Daoy (cell line): ENCODE measurements at places on chromosomes 11 and 22.

DNA sequence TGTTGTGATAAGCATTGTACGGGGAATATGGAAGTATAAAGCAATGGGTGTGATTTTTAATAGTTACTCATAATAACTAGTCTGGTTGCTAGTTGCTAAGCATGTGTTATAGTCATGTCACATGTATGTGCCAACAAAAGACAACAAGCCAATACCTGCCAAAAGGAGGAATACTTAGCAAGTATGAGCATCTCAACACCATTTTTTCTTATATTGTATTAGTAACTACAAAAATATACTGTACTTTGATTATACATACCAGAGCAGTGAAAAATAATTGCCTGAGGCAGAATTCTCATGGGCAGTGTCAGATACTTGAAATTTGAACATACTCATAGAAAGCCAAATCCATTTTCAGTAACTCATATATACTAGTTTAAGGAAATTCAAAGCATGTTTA is 62.4 kb upstream of the ALKBH3 start:
- no peak for DNase-seq

DNA sequence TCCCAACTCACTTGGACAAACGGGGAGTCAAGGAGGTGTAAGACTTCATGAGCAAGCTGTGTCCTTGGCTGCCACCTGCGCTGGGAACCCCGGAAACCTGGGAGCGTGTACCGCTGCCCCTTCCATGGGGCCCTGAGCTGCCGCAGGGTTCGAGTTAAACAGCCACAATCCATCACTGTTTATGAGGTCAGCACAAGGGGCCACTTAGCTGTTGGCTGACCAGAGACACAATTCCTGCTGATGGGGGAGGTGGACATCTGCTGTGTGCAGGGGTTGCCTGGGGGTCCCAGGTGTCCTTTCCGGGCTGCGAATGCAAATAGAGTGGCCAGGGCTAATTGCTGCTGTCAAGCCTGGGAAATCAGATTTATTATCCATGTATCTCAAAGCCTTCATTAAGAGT is 549.3 kb downstream of the BRD1 start:
- DNase-seq: no peak

- no peak for DNase-seq
Measured at GRCh38 chr22:46024136-46024840, 47.3 kb upstream of the WNT7B start.

GRCh38 chr22:20488946-20489345 is 6.6 kb downstream of the KLHL22 start:
- DNase-seq: no peak

DNA sequence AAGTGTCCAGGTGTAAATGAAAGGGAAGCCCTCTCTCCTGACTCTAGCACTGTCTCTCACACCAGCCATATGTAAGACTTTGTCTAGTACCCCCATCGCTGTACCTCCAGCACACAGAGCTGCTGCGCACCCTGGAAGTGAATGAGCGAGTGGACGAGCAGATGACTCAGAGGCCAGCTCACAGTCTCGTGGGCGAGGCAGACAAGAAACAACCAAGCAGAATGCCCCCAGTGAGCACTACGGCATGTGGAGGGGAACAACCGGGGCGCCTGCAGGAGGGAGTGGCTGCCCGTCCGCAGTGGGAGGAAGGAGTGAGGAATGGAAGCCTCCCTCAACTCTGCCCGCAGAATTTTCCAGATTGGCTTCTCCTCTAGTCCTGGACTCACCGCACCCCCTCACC is 46.4 kb downstream of the MCM5 start:
- peak; percentile 95 for DNase-seq

GRCh38 chr11:89545691-89546090 is 54.5 kb upstream of the NOX4 start:
- DNase-seq: no peak

GRCh38 chr11:132803436-132803835 is 728.9 kb downstream of the OPCML start:
- DNase-seq: peak; percentile 31

GRCh38 chr11:82738091-82738490 is 4.4 kb upstream of the FAM181B start:
- no peak for DNase-seq

DNA sequence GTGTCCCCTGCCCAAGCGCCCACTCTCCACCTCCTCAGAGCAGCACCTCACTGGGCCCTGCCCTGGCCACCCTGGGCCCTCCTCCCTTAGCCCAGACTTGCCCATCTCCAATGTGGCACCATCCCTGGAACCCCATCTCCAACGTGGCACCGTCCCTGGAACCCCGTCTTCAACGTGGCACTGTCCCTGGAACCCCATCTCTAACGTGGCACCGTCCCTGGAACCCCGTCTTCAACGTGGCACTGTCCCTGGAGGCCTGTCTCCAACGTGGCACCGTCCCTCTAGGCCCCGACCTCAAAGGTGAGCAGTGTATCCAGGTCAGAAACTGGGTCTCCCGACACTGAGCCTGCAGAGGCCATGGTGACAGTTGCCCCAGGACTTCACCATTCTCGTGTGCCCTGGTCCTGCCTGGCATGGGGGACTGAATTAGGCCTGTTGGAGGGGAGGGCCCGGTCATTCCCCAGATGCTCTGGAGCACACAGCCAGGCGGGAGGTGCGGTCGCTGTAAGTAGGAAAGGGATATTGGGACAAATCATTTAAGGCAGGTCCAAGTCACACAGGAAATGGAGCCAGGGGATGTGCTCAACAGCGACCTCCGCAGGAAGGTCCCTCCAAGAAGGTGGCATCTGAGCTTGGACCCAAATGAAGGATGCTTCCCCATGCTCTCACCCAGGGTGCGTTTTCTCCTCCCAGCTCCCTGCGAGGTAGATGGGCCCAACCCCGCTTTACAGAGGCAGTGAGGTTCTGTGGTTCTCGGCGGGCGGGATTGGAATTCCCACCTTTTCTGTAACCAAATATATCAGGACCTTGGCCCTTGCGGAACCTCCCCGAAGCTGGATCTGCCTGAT is 2.4 kb upstream of the CTSD start:
- DNase-seq: no peak

DNA sequence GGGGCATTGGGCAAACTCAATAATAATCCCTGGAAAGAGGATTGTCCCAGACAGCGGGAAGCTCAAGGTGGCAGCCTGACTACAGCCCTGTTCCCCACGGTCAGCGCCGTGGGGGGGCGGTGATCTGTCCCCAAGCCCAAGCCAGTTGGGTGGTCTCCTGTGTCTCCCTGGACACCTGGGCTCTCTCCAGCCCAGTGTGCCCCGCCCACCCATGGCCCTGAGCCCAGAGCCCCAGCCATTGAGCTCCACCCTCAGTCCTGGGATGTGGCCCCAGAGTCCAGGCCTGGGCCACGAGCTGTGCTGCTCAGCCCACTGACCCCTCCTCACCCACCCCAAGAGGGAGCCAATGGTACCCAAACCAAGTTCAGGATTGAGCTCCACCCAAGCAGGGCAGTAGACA is 27.9 kb upstream of the PDE2A start:
- no peak for DNase-seq

DNA sequence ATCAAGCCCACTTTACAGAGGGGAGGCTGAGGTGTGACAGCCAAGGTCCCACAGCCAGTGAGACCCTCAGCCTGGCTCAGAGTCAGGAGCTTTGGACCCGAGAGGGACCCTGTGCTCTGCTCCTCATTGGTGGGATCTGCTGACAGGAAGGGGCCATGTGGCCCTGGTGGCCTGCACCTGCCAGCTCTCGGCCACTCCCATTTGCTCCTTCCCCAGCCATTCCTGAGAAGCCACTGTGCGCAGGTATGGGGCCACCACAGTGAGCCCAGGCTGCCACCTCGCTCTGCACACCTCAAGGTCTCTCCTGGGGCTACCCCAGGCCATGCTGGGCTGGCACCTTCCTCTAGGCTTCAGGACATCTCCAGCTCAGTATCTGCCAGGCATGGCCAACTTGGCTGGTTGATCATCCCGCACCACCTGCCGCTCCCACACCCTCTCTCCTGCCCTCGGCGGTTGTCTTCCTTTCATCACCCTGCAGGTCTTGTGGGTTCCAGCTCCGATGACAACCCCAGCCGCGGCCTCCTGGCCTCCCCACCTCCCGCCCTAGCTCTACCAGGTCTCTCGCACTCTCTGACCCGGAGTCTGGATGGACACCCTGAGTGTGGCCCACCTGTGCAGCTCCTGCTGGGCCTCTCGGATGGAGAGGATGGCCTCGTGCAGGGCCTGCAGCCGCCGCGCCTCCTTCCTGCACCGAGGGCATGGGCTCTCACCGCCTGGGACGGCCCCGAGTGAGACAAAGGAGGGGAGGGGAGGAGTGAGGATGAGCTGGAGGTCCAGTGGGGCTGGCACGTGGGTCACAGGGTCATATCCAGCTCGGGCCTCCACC is 32.2 kb upstream of the CARS1 start:
- DNase-seq: no peak

DNA sequence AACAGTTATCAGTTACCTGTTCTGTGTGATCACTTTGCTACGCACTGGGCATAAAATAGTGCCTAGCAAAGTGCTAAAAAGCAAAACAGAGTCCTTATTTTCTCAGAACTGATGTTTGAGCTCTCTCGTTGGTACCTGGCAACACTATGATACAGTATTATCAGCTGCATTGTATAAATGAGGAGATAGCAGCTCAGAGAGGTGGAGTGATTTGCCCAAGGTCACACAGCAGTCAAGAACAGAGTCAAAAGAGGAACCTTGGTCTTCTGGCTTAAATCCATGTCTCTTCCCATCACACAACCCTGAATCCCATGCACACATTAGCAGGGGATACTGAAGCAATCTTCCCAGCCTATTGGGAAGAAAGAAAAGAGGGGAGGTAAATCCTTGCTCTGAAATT is 580.5 kb downstream of the SOX6 start:
- no peak for DNase-seq

GRCh38 chr11:33835143-33835878 is 56.6 kb downstream of the LMO2 start:
- peak; percentile 64 for DNase-seq

GRCh38 chr11:8081591-8082250 is 710 bp downstream of the TUB start:
- DNase-seq: no peak

GRCh38 chr22:38984224-38984623 is 2.1 kb downstream of the APOBEC3B start:
- DNase-seq: no peak

DNA sequence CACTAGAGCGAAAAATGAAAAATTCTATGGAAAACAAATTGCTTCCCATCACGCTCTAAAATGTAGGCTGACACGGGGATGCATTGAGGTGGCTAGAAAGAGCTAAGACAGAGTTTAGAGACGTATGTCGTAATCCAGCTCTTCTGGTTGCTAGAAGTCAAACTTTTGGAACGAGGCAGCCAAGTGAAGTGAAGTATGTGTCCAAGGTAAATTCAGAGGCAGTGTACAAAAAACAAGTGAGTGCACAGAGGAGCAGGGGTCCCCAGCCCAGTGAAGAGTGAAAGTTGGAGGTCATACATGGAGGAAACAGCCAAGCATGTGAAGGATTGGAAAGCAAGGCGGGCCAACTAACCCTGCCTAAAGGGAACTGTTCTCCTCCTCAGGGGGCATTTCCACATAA is 528.5 kb downstream of the NTM start:
- no peak for DNase-seq

DNA sequence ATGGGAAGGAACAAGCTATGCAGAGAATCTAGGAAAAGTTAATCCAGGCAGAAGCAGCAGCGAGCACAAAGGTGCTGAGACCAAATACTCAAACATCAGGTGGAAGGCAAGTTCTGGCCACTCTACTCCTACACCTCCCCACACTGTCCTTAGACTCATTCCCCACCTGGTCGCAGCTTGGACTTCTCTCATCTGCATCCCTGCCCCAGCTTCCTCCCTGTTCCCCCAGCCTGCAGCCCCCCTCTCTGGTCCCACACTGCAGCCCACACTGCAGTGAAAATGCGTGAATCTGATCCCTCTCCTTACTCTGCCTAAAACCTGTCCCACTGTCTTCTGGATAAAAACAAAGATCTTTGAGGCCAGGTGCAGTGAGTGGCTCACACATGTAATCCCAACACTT is 9.1 kb downstream of the TPBGL start:
- DNase-seq: no peak

DNA sequence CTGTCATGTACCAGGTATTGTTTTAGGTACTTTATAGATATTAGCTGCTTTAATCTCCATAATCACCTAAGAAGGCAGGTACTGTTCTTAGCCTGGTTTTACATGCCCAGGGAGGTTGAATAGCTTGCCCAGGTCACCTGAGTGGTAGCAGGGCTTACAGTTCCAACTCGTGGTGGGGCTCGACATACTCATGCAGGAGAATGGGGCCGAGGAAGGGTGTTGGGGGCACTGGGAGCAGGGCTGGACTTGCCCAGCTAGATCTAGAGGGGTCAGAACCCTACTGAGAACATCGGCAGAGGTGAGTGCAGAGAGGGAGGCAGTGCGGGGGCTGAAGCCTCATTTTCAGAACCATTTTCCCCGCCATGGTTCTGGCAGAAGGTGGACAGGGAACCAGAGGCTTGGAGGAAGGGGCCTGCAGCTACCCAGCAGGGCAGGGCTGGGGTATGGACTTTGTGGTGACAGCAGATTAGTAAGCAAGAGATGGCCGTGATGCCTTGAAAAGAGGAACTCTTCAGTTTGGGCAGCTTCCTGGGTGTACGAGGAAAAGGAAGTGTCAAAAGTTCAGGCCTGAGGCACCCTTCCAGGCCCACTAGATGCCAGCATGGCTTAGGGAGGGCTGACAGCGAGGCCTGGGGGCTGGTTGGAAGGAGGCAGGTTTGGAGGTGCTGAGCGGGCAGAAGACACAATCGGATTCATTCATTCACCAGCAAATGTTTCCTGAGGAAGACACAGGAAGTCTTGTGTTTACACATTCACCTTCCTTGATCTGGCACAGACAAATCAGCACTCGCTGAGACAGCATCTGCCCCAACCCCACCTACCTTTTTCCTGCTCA is 54.7 kb upstream of the LYVE1 start:
- DNase-seq: no peak

DNA sequence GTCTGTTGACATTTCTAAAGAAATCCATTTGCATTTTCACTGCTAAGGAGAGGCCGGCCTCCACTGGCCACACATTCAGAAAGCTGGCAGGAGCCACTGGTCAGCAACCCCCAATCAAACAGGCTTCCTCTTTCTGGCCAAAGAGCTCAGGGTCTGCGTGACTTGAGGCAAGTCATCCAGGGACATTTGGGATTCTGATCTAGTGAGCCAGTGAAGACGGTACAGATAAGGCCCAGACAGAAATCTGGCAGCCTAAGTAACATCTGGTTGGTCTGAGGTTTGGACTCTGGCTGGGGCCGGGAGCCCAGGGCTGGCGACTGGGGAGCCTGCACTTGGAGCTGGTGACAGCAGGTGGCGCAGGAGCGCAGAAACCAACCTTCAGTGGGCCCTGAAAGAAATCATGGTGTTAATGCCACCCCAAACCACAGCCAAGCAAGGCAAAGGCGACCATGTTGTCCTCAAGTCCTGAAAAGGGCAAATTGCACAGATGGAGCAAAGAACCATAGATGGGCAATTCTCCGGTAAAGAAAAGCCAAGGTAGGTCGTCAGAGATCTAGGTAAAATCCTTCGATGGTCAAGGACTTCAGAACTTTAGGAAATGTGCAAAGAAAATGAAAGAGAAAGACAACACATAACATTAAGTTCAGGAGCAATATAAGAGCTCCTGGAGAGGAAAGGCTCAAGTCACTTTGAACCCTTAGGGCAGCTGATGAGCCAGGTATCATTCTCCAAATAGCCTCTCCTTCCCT is 99.4 kb upstream of the BLID start:
- DNase-seq: peak; percentile 87
